AG04450 (cell line): ENCODE measurements at places on chromosomes 4 and X.

DNA sequence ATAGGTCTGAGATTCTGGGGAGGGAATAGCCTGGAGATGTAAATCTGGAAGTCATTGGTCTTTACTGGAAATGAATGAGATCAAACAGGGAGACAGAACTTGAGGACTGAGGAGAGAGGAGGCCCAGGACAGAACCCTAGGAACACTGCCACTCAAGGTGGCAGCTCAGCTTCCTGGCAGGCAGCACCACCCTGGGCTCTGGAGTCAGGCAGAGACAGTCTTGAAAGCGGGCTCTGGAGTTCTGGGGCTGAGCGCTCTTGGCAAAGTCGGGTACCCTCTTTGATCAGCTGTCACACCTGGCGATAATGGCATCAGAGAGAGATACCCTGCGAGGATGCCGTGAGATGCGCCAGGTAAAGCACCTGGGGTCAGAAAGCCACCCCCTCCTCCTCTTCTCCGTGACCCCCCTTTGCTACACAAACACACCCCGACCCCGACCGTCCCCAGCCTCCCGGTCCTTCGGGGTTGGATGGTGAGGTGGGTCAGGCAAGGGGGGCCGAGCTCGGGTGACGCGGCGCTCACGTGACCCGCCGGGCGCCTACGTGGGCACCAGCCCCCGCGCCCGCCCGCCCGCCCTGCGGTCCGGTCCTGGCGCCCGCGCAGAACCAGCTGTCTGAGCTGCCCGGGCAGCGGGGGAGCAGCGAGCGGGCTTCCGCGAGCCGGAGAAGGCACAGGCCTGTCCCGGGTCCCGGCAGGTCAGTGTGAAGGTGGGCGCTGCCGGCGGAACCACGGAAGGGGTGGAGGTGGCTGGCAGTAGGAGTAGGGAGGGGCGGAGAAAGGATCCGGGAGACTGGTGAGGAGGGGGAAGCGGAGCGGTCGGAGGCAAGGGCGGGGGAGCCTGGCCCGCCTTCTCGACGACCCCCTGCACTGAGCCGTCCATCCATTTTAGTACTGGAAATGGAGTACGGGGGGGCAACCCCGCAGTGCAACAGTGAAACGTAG lies at the start of gene TCEAL3:
TCEAL3 (plus strand) TSS at position 600 of the 942 bp plus-strand sequence. CDS start 1,102 bp downstream, outside the sequence.
- DNase-seq, result no peak

GRCh38 chr4:31674313-31674947 lies 954.3 kb downstream of the PCDH7 start:
- DNase-seq, result no peak

- DNase-seq, result no peak
Measured at GRCh38 chr4:63663870-63664269, 745.4 kb downstream of the TECRL start.

- no peak for DNase-seq
Measured at GRCh38 chr4:119261986-119262385, 49.5 kb downstream of the USP53 start.

- no peak for DNase-seq
Measured at GRCh38 chr4:8646296-8647093, 53.9 kb downstream of the CPZ start.

- no peak for DNase-seq
Measured at GRCh38 chrX:68462653-68463052, 29.4 kb upstream of the OPHN1 start.

- no peak for DNase-seq
Measured at GRCh38 chr4:4763822-4764557, 95.5 kb upstream of the MSX1 start.

- no peak for DNase-seq
Measured at GRCh38 chr4:112502871-112503270, 13.1 kb downstream of the NEUROG2 start.

DNA sequence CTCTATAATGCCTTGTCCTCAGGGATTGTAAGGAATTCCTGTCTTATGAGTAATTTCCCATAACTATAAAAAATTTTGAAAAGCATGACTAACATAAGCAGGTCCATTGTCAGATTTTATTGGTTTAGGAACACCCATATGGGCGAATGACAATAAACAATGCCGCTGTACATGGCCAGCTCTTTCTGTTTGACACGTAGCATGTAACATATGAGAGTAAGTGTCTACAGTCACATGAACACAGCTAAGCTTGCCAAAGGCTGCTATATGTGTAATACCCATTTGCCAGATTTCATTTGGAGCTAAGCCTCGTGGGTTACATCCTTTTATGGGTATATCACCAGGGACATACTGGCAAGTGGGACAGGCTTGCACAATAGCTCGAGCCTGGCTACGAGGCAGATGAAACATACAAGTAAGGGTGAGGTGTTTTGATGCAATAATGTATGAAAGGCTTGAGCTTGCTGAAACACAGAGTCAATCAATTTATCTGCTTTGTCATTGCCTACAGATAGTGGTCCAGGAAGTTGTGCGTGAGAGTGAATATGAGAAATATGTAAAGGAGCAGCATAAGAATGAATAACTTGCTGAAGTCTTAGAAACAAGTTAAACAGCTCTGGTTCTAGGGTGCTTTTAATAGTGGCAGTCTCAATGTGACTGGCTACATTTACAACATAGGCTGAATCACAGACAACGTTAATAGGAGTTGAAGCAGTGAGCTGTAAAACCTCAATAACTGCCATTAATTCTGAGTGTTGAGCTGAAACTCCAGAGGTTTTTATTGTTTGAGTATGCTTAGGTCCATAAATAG lies 67.4 kb upstream of the UGT2B10 start:
- no peak for DNase-seq

DNA sequence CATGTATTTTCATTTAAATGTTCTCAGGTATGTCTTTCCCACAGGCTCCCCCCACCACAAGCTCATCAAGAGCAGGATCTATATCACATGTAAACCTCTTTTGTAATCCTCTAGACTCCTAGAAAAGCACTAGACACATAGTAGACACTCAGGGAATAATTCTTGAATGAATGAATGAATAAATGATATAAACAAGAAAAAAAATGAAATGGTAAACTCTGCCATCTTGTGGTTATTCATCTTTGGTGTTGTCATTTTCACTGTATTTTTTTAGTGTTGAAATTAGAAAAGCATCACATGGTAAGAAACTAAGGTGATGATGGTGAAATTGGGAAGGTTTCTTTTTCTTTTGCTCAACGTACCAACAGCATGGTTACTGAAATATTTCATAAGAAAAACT lies 34.2 kb upstream of the C1GALT1C1 start:
- no peak for DNase-seq

- no peak for DNase-seq
Measured at GRCh38 chr4:158724637-158725036, 1.4 kb upstream of the PPID start.

DNA sequence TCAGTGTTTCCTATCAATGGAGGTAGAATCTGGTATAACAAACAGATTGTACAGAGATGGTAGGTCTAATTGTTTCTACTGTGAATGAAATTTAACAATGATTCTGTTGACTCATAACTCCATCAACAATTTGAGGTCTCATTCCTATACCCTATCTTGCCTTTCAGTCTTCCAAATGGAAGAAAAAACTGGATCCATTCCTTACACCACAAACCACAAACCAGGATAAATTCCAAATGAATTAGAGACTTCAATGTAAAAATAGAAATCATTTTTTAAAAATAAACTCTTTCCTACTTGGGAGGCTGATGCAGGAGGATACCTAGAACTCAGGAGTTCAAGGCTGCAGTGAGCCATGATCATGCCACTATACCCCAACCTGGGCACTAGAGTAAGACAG lies 114.4 kb upstream of the WDR44 start:
- no peak for DNase-seq

GRCh38 chr4:52659722-52660261 lies 691 bp upstream of the USP46 start:
- no peak for DNase-seq

GRCh38 chrX:121365572-121366161 lies 318.3 kb downstream of the GLUD2 start:
- DNase-seq, result no peak

DNA sequence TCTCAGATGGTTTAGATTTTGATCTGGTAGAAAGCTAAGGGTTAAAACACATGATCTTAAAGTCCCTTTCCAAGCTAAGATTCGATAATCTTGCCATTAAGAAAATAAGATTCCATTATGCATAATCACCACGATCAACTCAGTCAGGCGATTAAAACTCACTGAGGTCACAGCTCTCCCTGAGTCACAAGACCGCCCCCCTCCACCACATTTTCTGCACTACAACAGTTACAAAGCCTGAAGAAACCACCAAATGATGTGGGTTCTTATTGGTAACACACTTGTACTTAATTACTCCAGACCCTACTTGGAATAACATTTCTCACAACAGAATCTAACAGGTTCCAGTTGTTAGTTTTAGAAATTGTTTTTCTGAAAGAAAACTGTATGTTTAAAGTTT lies 62.8 kb downstream of the SH3KBP1 start:
- DNase-seq, result no peak

GRCh38 chrX:117985241-117985640 lies 131.4 kb downstream of the KLHL13 start:
- no peak for DNase-seq

GRCh38 chrX:71938371-71938770 lies 27.7 kb downstream of the NHSL2 start:
- no peak for DNase-seq

- no peak for DNase-seq
Measured at GRCh38 chr4:93384887-93385286, 443.7 kb upstream of the ATOH1 start.

- DNase-seq, result no peak
Measured at GRCh38 chrX:17878028-17878670, 17.1 kb upstream of the RAI2 start.

DNA sequence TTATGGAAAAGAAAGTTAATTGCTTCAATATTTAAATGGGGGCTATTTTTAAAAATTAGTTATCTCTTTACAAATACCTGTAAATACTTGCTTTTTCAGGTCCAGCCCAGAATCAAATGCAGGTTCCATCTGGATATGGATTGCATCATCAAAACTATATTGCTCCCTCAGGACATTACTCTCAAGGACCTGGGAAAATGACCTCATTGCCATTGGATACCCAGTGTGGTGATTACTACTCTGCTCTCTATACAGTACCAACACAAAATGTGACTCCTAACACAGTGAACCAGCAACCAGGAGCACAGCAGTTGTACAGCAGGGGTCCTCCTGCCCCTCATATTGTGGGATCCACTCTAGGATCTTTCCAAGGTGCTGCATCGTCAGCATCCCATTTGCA lies 29.2 kb downstream of the SEC24B start:
- no peak for DNase-seq

DNA sequence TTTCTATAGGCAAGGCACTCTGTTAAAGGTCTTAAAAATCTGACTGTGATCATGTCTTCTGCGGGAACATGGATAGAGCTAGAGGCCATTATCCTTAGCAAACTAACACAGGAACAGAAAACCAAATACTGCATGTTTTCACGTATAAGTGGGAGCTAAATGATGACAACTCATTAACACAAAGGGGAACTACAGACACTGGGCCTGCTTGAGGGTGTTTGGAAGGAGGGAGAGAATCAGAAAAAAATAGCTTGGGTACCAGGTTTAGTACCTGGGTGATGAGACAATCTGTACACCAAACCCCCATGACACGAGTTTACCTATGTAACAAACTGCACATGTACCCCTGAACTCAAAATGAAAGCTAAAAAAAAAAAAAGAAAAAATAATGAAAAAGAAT lies 12.1 kb downstream of the SLC7A11 start:
- no peak for DNase-seq

DNA sequence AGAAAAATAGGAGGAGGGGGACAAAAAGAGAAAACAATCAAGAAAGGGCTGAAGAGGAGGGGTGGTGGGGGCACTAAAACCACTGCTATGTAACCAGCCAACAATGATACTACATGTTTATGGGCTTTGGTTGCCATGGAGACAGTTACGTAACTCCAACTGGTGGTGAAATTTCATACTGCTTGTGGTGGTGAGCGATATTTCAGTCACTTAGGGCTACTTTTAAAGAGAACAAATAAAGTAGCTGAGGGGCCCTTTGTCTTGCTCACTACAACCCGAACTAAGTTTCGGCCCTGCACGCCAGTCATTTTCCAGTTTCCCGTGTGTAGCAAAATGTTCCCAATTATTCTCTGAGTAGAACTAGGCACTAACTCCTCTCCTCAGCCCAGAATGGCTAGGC lies 275.2 kb upstream of the EDA2R start:
- no peak for DNase-seq

GRCh38 chrX:13470685-13470977 lies 98.8 kb upstream of the EGFL6 start:
- DNase-seq, result no peak

GRCh38 chr4:30755346-30755745 lies 35.2 kb downstream of the PCDH7 start:
- DNase-seq, result no peak

- no peak for DNase-seq
Measured at GRCh38 chr4:26223155-26223554, 97.7 kb upstream of the RBPJ start.

DNA sequence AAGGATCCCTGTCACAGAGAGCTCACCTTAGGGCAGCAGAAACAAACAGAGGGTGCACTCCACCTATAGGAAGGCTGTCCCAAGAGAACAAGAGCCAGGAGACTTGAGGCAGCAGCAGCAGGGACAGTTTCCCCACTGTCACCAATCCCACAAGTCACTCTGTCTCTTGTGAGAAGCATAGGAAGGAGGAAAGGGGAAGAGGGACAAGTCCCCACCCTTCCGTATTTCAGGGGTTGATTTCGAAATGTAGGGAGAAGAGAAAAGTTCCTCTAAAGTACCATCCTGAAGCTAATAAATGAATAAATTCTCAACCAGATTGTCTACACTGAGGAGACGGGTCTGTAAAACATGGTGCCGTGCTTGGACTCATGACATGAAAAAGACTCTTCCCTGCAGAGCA lies 9.5 kb upstream of the TLR8 start:
- no peak for DNase-seq

DNA sequence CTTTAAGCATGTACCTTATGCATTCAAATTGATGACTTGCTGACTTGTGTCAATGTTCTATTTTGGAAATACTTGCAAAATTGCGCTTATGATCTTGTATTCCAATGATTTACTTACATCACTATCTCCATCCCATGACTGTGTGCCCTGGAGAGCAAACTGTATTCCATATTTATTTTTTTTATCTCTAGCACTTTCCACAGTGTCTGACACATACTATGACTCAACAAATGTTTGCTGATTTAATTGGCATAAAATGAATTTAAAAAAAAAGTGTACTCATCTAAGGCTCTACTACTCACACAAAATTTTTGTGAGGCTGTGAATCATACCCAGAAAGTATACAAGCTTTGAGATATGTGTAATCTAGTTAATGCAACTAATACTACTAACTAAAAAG lies 1066.8 kb upstream of the ADGRL3 start:
- peak; percentile 3 for DNase-seq

DNA sequence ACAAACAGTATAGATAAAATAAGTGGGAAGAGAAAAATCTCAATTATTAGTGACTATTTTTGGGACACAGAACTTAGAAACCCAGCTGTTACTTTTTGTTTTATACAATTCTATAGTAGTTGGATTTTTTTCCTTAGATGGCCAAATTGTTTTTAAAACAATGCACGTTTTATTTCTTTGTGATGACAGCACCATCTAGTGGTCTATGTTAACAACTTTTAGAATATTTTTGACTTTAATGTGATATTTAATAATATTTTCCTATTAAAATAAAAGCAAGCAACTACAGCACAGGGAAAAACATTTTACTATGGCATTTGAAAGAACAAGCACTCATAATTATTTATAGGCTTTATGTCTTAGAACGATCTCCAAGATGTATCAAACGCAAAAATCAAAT lies 5.6 kb upstream of the SMIM31 start:
- no peak for DNase-seq

- no peak for DNase-seq
Measured at GRCh38 chr4:164937576-164938270, 39.7 kb downstream of the TRIM61 start.

GRCh38 chr4:1872870-1873269 lies 1.7 kb downstream of the NSD2 start:
- peak; percentile 43 for DNase-seq
